ENCODE measurements at places on chromosomes 3 and 15.

DNA sequence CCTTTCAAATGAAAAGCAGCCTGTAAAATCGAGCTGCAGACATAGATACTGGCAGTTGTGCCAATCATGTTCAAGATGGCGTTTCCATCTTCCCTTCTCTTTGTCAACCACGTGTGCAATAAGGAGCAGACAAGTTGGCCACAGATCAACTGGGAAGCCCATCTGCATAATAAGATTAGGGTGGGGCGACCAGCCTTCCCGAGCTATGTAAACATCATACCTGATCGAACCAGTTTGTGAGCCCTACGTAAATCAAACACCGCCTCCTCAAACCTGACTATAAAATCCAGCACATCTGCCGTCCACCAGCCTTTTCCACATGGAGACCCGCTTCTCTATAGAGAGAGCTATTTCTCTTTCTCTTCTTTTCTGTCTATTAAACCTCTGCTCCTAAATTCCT is 37.2 kb downstream of the TRIM42 start:
- DNase-seq, result no peak

DNA sequence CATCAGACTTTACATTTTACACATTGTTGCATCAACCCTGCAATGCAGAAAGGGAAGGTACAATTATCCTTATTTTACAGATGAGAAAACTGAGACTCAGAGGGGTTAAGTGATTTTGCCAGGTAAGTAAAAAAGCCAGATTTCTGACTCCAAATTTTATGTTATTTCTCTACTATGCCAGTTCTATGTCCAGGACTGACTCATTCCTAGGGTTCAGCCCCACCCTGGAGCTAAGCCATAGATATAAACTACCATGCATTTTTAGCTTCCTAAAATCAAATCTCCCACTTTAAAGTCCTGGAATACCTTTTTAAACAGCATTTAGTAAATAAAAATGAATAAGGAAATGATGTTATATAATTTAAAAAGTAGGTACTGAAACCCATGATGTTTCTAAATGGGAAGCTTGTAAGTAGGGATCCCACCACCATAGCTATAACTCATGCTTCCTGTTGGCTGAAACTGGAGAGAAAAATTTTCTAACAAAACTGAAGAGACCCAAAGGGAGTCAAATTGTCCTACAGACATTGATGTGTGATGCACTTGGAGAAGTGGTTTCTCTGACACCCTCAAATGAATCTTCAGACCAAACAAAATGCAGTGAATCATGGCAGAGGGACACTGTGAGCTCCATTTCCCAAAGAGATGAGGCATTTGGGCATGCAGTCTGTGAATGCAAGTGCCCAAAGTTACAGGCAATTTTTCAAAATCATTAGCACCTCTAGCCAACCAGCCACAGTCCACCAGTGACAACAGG is 301.7 kb upstream of the UMPS start:
- no peak for DNase-seq

GRCh38 chr3:184523825-184524615 is 37.6 kb upstream of the EPHB3 start:
- peak; percentile 91 for DNase-seq

DNA sequence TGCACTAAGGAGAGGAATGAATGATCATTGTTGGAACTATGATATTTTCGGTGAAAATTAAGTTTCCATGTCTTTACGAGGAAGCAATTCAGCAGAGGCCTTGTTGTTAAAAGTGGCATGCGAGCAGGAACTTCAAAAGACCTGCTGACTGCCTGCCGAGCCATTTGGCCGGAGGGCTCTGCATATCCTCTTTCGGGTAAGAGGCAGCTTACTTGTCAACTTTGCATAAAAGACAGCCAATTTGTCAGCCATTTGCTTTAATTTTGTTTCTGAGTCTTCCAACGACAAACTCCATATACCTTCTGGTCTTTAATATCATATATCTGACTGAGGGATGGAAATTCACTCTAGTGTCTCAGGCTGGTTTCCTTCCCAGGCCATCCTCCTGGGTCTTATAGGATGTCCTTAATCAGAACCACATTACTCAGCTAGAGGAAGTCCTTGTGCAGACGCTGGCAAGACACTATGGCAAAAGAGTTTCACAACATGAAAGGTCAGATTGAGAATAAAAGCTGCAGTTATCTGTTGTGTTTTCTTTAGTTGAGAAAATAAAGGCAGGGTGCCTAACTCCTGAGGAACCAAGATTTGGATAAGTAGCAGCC is 128.7 kb upstream of the WNT5A start:
- DNase-seq, result peak; percentile 90

DNA sequence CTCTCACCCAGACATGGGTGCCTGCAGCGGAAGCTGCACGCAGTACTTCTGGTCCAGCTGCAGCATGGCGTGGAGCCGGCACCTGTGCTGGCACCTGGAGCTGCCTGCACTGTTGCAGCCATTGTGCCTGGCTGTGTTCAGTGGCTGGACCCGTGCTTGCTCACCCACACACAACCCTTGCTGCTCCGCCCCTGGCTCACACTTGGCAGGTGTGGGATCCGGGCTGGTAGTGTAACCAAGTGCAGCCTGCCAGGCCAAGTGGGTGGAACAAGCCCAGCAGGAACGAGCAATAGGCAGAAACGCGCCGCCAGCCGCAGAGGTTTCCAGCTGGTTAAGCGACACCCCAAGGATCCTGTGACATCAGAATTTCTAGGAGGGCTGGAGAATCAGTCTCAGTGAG is 11.2 kb upstream of the SCAPER start:
- DNase-seq, result no peak

GRCh38 chr15:78259232-78259631 is 5.1 kb upstream of the DNAJA4 start:
- DNase-seq, result no peak

DNA sequence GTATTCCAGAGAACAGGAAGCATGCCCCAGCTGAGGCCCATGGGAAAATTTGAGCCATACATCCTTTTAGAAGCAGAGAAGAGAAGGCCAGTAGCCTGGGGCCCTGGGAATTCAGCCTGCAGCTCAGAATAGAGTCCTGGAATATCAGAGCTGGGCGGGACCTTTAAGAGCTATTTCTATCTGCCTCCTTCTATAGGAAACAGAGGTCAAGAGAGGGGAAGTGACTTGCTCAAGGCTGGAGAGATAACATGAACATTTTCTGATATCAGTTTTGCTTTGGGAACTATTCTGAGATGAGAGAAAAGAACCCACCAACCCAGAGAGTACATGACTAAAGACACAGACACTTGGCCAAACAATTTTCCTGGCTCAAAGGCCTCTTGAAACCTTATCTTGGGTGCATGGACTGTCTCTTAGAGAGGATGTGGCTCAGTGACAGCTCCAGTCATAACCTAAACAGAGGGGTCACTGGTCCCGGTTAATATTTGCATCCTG is 26.0 kb downstream of the MASP1 start:
- no peak for DNase-seq

DNA sequence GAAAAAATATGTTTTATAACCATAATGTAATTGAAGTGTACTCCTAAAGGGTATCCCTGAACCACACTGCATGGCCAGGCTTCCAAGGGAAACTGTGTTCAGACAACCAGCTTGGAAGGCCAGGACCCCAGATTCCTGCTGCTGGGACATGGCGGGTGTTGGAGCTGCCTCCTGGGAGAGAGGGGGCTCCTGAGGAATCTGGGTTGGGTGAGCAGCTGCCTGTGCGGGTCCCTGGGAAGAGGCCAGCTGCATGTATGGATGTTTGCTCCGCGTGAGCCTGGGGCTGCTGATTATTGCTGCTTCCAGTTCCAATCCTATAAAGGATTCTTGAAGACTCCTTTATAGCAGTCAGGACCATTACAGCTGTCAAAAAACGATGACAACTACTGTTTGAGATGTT is 348.6 kb upstream of the ICE2 start:
- no peak for DNase-seq

- peak; percentile 71 for DNase-seq
Observed at GRCh38 chr15:91515188-91515754, 338.2 kb upstream of the SLCO3A1 start.

DNA sequence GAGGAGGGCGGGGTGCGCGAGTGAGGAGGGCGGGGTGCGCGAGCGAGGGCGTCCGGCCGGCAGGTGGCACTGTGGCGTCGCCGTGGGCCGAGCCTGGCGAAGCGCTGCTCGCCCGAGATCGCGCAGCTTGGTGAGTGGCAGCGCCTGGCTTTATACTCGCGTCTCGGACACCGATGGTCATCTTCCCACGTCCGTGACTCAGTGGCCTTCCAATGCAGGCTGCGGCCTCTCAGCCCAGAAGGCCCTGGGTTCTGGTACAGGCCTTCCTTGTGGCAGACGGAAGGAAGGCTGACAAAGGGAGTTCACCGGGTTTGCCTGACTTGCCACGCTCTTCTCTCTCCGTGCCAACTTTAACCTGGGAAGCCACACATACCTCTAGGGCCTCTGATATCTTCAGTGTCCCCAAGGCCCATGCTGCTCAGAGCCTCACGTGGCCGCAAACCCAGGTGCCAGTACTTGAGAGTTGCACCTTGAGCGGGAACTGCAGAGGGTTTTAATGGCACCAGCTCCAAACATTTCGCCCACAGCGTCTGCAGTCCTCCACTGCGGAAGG is 195.3 kb upstream of the LYSMD4 start:
- DNase-seq, result peak; percentile 70

- DNase-seq, result no peak
Observed at GRCh38 chr3:112056451-112056929, 22.0 kb downstream of the TMPRSS7 start.

DNA sequence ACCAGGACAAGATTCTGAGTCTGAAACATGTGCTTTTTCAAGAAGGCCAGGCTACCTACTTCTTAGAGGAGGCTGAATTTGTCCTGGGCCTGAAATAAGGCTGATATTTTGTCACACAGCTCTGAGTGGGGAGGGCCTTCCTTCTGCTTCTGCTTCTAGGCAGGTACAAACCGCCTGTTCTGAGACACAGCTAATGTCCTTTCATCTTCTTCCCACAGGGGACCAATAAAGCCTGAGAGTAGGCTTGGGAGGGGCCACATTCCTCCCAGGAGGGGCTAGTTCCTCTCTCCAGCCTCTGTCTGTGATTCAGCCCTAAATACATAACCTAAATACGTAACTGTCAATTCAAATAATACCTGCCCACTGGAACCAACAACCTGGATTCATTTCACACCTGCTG is 34.8 kb downstream of the CRYGS start:
- no peak for DNase-seq

DNA sequence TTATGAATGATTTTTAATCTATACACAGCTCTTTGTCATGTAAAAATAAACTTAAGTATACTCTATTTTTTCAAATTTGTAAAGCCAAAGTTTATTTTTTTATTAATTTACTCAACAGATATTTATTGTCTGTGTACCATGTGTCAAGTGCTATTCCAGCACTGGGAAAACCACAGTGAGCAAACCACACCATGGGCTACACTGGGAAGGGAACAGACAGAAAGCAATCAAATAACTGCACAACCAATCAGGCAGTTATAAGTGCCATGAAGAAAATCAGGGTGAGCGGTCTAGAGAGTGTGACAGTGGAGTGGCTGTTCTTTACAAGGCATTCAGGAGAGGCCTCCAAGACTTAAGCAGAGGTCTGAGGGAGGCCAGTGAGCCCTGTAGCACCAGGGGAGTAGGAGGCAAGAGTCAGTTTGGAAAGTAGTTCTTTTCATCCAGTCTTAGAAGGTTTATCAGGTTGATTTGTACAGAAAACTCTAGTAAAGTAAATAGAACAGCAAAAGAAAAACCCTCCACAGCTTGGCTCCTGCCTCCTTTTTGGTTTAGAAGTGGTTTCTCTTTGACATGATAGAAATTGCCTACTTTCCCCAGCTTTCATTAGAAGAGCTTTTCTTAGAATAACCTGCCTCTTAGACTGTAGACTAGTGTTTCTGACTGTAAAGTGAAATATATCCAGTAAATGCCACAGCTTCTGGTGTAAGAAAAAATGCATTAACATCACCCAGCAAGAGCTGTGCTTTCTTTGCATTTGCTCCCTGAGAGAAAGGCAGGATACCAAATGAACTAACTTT is 13.7 kb downstream of the EIF2AK4 start:
- DNase-seq, result no peak

DNA sequence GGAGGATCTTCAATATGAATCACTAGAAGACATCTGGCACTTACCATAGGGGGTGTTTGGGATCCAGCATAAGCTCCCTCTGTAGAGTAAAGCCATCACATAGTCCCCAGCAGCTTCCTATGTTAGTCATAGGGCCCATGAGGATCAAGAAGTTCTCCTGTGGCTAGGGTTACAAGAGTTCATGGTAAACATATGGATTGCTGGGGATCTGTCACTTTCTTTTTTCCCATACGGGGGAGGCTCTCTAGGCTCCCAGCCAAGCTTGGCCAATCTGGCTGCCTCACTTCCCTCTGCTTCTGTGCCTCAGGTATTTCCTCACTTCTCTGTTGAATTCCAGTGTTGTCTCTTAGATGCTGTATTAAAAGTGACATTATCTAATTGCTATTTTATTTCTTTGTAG is 597.9 kb downstream of the PDCD6IP start:
- peak; percentile 92 for DNase-seq

- no peak for DNase-seq
Observed at GRCh38 chr3:101735833-101736232, 11.4 kb downstream of the CEP97 start.
